NCI-H226 (cell line): ENCODE measurements at places on chromosomes 7 and 10.

DNA sequence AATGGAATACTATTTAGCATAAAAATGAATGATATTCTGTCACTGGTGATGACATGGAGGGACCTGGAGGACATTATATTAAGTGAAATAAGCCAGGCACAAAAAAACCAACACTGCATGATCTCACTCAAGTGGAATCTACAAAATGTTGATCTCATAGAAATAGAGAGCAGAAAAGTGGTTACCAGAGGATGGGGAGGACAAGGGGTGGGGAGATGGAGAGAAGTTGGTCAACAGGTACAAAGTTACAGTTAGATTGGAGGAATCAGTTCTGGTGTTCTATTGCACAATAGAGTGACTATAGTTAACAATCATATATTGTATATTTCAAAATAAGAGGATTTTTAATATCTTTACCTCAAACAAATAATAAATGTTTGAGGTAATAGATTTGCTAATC lies 24.7 kb upstream of the SLC18A3 start:
- DNase-seq, result peak; percentile 76

DNA sequence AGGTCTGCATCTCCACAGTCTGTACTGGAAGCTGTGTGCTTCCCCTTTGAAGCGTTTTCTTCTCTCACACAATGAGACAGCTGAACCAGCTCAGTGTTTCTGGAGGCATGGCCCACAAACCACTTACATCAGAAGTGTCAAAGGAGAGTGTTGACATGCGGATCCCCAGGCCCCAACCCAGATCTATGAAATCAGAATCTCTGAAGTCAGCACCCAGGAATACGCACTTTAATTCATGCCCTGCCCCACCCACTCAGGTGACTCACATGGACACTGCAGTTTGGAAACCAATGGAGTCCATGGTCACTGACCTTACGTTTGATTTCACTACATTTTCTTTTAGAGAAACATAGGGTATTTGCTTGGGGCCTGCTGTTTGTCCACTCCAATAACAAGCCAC lies 19.0 kb downstream of the TLL2 start:
- DNase-seq, result no peak

- no peak for DNase-seq
Observed at GRCh38 chr7:101597941-101598340, 31.2 kb downstream of the MYL10 start.

DNA sequence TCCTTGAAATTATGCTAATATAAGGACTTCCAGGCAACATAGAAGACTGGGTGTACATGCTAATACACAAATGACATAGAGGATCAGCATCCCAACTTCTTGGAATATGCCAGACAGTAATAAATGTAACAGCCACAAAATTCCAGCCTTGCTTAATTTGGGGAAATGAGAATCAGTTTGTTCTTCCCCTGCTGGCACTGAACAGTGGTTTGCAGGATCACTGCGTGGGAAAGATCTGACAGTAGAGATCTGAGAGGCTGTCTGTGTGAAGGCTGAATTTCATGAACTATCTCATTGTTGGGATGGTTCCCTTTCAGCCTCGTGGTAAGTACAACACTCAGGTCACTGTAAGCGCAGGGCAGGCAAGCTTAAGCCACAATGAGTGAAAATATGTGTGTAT lies 1078.0 kb downstream of the LRMDA start:
- DNase-seq, result no peak

DNA sequence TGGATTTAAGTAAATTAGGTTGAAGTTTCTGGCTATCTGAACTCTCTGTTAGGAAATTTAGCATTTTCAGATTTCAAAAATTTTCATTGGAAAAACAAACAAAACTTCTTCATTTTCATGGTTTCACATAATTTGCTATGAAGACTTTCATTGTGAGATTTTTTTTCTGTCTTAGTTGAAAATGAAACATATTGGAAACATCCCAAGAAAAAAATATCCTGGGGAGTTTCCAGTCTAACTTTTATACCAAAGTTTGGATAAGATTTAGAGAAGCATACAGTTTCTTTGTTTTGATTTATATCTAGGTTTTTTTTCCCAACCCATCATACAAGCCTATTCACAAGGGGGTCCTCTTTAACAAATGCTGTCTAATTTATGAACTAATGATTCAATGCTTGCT lies 300.5 kb upstream of the SEMA3A start:
- no peak for DNase-seq
